Upper lobe of left lung (tissue), 6 donors: ENCODE measurements at places on chromosomes 3 and 15. TPM values are rescaled to one million over a fixed set of nuclear protein-coding genes. Genes with fewer than 3 reads are reported as not detected.

Gene DNAH1
- 10.8 TPM for total RNA-seq

Gene COX17
- 54.9 TPM for total RNA-seq

Gene STRC
- not detected for total RNA-seq

Gene ITIH4
- 31.5 TPM for total RNA-seq

Gene PYGO1
- total RNA-seq = 7.3 TPM

Gene GP9
- total RNA-seq = not detected

Gene SIDT1
- total RNA-seq = 32.5 TPM

Gene SCN11A
- total RNA-seq = 0.10 TPM

Gene SOX2
- total RNA-seq = 16.4 TPM

Gene APOD
- total RNA-seq = 29.7 TPM

Gene RTP3
- total RNA-seq = not detected

Gene UCN2
- total RNA-seq = not detected

Gene TLR9
- 1.1 TPM for total RNA-seq

Gene FANCD2
- total RNA-seq = 3.0 TPM

Gene GHRL
- total RNA-seq = 2.4 TPM
